ENCODE measurements at places on chromosomes 5 and 9.

GRCh38 chr5:176185133-176185733 is 53.0 kb upstream of the SIMC1 start:
- DNase-seq, result no peak

- no peak for DNase-seq
Observed at GRCh38 chr5:178818094-178818493, 41.7 kb upstream of the ZNF354B start.

DNA sequence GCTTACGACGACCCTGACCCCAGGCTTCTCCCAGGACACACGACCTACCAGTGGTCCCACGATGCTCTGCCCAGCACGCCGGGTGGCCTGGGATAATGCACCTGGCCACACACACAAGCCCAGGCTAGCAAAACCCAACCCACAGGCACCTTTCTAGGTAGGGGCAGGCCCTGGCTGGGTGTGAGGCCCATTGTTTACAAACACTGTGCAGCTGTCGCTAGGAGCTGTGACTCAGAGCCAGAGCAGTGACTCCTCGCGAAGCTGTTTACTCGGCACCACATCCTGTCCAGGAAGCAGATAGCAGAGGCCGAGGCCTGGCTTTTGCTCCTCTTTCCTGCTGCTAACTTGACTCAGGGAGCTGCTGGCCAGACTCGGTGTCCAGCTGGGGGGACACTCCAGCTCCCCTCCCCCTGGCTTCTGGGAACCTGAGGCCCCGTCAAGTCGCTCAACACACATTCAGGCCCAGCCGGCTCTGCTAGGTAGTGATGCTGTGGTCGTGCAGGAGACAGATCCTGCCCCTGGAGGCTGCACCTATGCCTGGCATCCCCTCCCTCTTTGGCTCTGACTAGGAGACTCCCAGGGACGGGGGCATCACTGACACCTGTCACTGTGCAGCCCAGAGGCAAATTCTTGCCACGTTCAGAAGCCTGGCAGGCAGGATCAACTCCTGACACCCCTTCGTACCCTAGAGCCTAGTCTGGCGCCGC is 12.8 kb upstream of the RALGDS start:
- no peak for DNase-seq

DNA sequence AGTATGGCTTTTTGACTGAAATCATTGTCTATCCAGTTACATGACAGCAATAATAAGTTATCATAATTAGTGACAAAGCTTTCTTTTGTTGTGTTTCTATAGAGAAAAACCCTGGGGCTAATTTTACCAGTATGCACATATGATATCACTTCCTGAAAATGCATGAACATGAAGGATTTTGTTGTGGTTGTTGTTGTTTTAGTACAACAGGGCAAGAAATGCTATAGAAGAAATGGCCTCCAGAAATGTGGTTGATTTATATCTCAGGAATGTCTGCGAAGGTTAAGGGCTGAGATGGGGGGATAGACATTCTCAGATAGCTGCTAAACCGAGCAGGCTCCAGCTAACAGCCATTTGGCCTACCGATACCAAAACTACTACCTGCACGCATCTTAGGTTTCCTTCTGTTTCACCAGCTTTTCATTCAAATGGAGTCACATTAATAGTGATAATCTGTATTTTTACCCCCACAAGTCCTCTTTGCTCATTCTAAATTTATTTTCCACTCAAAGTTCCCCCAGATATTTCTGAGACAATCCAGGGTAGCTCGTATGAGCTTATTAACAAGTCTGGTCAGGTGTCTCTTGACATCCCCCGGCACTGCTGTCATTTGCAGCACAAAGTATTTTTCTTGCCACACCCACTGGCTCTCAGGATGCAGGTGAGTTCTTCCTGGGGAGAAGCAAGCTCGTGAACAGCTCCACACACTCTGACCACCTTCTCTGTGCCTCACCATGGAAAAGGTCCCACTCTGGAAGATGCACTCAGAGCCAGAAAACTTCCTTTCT is 232.4 kb upstream of the GAS1 start:
- no peak for DNase-seq

- no peak for DNase-seq
Observed at GRCh38 chr5:58851153-58851552, 268.3 kb downstream of the RAB3C start.

DNA sequence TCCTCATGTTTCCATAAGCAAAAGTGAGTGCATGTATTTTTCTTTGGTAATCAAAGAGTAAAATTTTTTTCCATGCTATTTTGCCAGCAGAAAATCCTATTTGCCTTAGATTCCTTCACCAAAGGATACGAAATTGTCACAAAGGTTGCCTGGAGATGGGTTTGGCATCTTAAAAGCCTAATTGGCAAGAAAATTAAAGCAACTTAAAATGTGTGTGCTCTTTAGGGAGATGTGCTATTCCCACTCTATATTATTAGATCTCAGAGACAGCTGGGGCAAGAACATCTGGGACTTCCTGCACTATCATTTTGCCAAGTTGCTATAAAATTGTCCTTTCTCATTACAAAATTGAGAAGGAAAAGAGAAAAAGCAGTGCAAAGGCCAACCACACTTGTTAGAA is 146.1 kb downstream of the PLCXD3 start:
- DNase-seq, result no peak

DNA sequence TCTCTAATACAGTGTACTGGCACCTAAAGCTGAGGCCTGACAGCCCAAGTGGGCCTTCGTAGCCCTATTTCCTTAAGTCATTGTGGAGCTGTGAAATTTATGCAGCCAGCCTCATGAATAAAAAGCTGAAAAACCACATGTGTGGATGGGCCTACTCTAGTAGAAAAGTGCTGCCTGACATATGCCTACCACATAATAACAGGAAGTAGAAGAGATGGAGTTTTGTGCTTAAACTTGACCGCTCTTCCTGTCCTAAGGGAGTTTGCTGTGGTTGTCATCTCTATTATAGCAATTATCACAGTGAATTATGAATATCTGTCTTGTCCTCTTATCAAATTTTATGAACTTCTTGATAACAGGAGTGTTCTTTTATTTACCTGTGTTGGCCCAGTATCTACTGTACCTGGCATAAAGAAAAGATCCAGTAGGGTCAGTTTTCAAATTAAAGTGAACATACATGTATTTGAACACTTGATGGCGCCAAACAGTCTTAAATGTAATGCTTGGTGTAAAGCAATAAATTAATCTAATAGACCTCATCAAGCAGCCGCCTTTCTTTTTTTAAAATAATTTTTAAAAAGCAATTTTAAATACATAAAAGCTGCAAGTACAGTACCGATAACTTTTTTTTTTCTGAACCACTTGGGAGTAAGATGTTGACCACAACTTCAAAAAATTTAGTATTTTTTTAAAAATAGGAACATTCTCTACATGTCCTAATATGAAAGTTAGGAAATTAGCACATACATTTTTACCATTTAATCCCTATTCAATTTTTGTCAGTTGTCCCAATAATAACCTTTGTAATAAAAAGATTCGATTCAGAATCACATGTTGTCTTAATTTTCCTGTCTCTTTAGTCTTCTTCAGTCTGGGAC is 51.0 kb downstream of the FKTN start:
- peak; percentile 27 for DNase-seq

GRCh38 chr5:94705427-94705826 is 87.0 kb downstream of the SLF1 start:
- DNase-seq, result no peak

DNA sequence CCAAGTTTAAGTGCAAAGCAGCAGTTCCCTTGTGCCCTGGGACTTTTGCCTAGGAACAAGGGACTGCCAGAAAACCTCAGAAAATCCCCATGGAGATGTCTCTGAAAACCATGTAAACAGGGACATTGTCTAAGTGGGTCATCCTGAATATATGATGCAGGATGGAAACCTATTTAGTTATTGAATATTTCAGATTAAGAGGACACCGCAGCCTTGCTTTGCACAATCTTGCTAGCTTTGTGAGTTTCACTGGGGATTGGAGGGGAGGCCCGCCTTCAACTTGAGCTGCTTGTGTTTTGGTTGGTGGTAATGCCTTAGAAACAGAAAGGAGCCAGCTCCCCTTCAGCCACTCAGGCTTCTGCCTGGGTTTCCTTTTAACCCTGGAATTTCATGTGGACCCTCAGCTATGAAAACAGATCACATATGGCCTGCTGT is 112.8 kb downstream of the C9orf152 start:
- DNase-seq, result no peak

DNA sequence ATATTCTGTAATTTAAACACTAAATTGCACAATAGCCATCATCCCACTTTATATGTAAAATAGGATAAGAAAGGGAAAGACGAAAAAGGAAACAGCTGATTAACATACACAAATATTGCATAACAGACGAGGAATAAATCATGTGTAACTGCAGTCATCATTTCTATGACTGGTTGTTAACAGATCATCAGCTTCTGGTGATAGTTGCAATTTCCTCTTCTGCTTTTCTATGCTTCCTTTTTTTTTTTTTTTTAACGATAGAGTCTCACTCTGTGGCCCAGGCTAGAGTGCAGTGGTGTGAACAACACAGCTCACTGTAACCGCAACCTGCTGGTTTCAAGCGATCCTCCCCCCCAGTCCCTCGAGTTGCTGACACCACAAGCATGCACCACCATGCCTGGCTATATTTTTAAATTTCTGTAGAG is 22.5 kb upstream of the JAKMIP2 start:
- no peak for DNase-seq

GRCh38 chr5:2751592-2752021 is at the start of gene IRX2:
Gene IRX2 (minus strand): TSS chr5:2751677. CDS start chr5:2751413, 264 bp downstream.
- DNase-seq, result peak; percentile 89

Data from NCI-H524 treated with DMSO at 0.1 percent for 48 hours (cell line).